Activated naive CD8-positive, alpha-beta T cell treated with anti-CD3 and anti-CD28 coated beads, Interleukin-2, amount 50 U/mL, for 16 hours (primary cell): ENCODE measurements at places on chromosomes 3 and 15.

DNA sequence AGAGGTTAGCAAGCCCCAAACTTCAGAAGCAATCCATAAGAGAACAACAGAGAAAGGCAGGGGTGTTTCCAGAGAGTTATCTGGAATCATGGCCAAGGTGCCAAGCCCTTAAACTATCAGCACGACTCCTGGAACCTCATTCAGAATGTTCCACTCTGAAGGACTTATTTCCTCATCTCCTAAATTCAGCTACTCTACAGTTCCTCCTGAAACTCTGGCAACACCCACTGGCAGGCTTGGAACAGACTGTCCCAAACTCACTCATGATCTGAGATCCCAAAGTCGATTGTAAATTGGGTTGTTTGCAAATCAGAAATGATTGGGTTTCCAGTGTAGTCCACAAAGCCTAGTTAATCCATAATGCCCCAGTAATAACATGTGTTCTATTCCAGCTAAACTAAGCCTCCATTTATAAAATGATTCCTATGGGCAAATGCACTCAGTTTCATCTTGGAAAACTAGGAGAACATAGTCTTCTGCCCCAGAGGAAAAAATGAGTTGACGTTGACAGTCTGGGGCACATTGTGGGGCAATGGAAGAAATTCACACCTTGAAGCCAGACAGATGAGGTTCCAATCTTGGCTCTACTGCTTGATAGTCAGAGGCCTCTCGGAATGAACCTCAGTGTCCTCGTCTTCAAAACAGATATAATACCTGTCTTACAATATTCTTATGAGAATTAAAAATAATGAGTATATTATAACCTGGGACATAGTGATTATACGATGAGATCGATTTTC lies 65.9 kb downstream of the SLCO2A1 start:
- no peak for DNase-seq

DNA sequence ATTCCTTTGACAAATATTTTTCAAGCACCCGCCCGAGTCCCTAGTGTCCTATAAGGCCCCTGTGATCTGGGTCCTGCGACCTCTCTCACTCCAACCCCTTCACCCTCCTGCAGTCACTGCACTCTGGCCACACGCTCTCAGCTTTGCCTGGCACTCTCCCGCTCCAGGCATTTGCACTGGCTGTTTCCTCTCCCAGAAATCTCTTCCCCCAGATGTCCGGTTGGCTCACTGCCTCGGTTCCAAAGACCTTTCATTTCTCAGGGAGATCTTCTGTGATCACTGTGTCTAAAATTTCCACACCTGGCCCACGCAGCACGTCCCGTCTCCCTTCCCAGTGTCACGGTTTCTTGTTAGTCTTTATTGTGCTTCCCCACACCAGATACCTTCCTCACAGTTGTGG lies 97.4 kb downstream of the WNT7A start:
- DNase-seq, result no peak

DNA sequence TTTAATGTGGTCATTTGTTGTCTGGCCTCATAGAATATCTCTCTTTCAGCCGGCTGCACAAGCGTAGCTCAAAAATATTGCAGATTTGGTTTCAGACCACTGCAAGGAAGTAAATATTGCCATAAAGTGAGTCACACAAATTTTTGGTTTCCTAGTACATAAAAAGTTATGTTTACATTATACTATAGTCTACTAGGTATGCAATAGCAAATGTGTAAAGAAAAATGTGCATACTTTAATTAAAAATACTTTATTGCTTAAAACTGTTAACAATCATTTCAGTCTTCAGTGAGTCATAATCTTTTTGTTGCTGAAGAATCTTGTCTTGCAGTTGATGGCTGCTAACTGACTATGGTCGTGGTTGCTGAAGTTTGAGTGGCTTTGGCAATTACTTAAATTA lies 425.1 kb upstream of the ROBO1 start:
- DNase-seq, result no peak

GRCh38 chr3:27360113-27361078 lies 8.8 kb downstream of the NEK10 start:
- DNase-seq, result no peak

- no peak for DNase-seq
Measured at GRCh38 chr3:62370112-62370857, 3.1 kb downstream of the FEZF2 start.

GRCh38 chr3:115217678-115218451 lies 70.8 kb upstream of the ZBTB20 start:
- no peak for DNase-seq

GRCh38 chr3:168341956-168342936 lies 246.5 kb upstream of the GOLIM4 start:
- no peak for DNase-seq
